ENCODE measurements at places on chromosomes 7 and 10.

DNA sequence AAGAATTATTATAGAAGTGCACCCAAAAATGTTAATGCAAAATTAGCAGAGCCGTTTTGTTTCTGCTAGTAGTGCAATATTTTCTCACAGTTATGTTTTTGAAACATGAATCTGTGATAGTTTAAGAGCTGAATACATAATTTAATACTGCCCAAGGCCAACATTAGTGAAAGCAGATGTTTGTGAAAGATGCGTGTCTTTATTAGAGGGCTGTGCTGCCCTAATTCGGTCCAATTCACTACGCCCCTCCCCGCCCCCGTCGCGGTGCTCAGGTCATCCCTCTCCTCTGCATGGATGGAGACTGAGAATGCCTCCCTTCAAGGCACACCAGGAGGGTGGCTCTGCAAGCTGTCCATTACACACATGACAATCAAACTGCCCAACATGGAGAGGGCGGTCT, 172.0 kb downstream of the TEX36 start:
- DNase-seq, result no peak

- no peak for DNase-seq
Observed at GRCh38 chr10:31646519-31646918, 282.1 kb downstream of the ARHGAP12 start.

GRCh38 chr10:89744026-89744425, 42.6 kb downstream of the KIF20B start:
- no peak for DNase-seq

GRCh38 chr10:110568055-110568735, 700 bp downstream of the SMC3 start:
- peak; percentile 35 for DNase-seq

DNA sequence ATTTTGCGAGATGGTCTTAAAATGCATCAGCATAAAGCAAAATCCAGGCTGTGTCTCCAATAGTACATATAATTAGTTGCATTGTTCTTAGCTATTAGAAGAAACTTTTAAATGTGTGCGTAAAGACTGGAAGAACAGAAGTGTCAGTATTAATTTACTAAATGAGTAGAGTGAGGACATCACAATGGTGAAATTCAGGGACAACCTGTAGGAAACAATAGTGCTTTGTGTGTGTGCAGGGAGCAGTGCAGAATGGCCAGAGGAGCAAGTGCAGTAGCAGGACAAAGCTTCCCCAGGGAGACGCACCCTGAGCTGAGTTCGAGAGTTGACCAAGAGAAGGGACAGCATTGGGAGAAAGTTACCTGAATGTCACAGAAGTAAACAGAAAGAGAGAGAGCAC, 13.7 kb downstream of the ITGB8 start:
- DNase-seq, result no peak

DNA sequence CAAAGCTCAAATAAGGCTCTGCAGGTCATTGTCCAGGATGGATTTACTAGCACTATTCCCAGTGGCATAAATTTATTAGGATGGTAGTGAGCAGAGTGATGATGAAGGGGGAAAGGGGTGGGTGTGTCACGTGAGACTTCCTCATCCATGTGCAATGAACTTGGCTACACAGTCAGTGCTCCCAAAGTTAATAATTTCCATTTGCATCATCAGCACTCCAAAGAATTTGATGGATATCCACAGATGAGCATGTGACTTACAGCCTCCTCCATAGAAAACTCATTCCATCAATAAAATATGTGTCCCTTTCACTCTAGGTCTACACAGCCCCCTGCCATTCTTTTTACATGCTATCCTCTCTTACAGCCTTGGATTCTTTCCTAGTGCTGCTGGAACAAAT, 142.6 kb upstream of the PLPP4 start:
- DNase-seq, result no peak

DNA sequence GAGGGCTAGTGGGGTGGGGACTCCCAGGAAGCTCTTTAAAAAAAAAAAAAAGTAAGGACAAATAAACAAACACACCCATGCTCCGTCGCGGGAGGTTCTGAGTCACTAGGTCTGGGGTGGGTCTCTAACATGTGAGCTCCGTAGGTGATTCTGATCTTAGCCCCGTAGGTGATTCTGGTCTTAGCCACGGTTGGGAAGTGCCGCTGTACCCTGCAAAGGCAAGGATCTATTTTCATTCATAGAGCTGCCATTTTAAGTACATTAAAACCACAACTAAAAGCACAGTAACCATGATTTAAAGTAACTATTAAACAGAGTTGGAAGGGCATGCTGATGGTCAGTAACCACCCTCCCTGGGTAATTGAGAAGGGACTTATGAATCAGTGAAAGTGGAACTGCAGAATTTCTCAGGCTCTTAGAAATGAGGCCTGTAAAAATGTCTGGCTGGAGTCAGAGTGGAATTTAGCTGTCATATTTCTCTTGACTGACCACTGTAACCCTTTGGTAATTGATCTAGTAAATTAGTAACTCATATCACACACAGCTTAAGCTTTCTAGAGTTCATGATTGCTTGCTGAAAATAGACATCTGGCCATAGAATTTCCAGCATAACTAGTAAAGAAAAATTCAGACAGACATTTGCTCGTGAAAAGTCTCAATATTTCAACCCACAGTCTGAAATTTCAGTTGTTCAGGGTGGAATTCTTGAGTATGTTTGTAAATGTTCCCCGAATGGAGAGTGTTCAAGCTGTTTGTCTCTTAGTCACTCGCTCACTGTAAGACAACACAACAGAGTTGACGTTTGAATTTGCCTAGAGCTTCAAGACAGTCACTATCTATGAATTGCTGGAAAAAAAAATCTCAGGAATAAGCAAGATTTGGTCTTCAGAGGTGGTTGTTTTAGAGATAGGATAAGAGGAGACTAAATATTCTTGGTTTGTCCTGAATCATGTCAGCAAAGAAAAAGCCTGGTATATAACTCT, 34.2 kb upstream of the TCF7L2 start:
- DNase-seq, result no peak

GRCh38 chr10:110845756-110846620, 25.7 kb upstream of the PDCD4 start:
- DNase-seq, result no peak

- no peak for DNase-seq
Observed at GRCh38 chr7:144027070-144027469, 21.7 kb upstream of the OR2A5 start.

DNA sequence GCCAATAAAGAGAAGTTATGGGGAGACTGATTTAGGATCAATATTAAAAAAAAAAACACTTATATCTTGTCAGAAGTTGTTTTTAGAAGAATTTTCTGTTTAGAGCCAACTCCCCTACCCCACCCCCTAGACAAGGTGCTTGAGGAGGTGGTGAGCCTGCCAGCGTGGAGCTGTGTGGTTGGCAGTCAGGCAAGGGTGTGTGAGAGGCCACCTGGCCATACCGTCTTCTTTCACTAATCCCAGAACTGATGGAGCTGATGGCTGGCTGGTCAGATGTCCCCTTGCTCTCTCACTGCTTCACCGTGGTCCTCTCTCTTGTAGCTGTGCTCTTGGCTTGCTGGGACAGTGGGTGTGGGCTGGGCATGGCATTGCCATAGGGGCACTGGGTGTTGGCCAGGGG, 34.3 kb downstream of the NACAD start:
- no peak for DNase-seq

DNA sequence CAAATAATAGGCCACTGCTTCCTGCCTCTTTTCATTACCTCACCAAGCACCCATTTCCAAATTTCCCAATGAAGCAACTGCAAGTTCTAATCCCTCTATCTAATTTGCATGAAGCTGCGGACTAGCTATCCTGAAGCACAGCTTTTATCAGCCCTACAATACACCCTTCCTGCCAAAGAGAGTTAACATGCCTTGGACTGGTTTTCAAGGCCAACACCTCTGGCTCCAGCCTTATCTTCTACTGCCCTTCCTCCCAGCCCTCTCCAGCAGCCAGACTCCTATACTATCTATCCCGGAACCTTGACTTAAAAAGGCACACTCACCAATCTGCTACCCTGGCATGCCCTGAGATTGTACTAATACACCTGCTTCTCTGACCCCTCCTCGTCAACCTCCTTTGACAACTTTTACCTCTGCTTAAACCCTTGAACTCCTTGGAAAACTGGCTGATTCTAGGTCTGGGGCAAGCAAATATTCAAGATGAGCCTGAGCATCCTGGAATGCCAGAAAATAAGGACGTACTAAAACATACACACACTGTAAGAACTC, 73.4 kb downstream of the SGMS1 start:
- no peak for DNase-seq

DNA sequence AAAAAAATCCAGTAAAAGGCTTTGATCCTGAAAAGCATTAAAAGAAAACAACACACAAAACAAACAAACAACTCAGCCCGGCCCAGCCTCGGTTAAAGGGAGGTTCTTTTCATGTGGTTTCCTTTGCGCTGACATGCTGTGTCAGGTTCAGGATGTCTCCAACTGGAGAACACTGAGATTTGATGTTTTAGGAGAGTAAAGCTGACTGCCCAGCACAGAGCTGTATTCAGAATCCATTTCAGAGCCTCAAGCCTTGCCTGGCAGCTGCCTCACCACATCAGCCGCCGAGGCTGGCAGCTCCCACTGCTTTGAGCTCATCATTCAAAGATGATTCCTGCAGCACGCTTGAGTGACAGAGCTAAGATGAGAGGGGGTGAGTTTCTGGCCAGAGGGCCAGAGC, 205.8 kb upstream of the LYZL1 start:
- DNase-seq, result no peak

DNA sequence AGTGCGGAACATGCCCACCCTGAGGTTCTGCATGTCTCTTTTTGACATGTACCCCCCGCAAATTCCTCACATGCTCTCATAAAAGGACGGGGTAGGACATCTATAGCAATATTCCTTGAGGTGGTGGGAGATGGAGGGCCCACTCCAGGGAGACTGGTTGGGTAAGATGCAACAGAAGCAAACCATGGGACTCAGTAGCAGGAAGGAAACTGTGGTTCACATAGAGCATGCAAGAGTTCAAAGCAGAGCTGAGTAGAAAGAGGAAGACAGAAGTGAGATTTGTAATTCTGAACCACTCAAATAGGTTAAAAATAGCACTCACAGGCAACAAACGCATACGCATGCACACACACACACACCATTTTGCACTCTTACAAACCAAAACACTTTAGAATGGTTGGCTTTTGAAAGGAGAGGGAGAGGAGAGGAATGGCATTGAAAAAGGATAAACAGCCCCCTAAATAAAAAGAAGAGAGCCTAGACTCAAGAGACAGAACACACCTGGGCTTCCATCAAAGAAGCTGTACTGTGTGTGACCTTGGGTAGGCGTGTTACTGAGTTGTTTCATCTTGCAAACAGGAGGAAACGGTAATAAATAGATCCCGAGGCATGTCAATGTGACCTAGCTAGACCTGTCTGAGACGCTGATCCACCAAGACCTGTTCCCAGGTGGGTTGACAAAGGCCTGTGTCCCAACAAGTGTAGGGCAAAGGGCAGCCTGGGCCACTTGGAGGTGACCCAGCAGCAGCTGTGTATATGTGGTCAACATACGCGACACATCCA, 77.6 kb upstream of the LRRC4 start:
- no peak for DNase-seq

DNA sequence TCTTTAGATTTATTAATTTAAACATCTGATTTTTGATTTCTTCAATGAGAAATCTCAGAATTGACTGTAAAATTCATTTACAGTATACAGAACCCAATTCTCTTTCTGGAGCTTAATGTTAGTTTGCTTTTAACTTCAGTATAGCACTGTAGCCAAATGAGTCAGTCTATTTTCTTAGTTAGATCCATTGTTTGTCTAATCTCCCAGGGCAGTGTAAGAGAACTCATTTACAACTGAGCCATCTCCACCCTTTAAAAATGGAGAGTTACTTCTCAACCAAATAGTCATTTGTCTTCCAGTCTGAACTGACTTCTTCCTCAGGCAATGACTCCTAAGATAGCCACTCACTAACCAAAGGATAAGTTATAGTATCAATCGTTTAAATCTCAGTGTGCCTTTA, 3.0 kb upstream of the WNT2 start:
- DNase-seq, result no peak

DNA sequence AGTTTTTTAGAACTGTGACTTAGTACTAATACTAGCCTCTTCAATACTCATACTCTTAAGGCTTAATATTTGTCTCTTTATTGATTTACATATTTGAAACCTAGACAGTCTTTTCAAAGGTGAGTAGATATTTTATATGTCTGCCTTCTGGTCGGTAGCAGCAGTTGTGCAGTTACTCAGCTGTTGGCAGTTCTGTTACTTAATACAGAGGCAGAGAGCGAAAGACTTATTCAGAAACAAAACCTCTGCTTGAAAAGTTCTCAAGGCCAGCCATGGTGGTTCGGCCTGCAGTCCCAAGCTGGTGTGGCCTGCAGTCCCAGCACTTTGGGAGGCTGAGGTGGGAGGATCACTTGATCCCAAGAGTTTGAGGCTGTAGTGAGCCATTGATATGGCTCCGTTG, 84.2 kb downstream of the AUTS2 start:
- no peak for DNase-seq

- no peak for DNase-seq
Observed at GRCh38 chr10:102131286-102132170, 1.3 kb upstream of the PPRC1 start.

- no peak for DNase-seq
Observed at GRCh38 chr10:77539147-77539935, 98.3 kb downstream of the KCNMA1 start.

DNA sequence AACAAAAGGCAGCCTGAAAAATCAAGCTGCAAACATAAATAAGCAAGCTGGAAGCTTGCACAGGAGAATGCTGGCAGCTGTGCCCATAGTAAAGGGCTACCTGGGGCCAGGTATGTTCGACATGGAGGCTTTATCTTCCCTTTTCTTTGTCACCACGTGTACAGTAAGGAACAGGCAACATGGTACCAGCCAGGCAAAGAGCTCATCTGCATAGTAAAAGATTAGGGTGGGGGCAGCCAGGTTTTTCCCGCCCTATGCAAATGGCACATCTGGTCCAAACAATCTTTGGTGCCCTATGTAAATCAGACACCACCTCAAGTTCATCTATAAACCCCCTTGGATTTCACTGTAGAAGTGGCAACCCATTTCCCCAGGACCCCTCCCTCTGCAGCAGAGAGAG, 625.1 kb downstream of the TYW1 start:
- DNase-seq, result no peak

GRCh38 chr10:61564444-61564843, 98.3 kb upstream of the CABCOCO1 start:
- no peak for DNase-seq

DNA sequence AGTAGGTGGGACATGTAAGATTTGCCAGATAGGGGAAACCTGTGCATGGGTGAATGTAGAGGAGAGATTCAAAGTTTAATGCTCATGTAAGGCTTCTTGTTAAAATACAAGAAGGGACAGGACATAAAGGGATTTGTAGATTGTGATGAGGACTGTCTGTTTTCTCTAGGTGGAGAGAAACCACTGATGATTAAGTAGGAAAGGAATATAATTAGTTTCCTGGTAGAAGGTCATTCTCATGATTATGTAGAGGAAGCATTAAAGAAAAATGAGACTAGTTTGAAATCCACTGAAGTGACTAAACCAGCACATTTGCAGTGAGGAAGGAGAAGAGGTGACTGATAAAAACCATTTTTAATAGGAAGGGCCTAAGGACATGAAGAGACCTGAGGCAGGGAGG, 19.6 kb upstream of the MACC1 start:
- no peak for DNase-seq
